Anterior cingulate cortex (tissue), 58 donors: ENCODE measurements at places on chromosomes 2 and 18.

- no peak for DNase-seq
These were observed 6.6 kb downstream of the TRAF3IP1 start for GRCh38 chr2:238326801-238327365.

DNA sequence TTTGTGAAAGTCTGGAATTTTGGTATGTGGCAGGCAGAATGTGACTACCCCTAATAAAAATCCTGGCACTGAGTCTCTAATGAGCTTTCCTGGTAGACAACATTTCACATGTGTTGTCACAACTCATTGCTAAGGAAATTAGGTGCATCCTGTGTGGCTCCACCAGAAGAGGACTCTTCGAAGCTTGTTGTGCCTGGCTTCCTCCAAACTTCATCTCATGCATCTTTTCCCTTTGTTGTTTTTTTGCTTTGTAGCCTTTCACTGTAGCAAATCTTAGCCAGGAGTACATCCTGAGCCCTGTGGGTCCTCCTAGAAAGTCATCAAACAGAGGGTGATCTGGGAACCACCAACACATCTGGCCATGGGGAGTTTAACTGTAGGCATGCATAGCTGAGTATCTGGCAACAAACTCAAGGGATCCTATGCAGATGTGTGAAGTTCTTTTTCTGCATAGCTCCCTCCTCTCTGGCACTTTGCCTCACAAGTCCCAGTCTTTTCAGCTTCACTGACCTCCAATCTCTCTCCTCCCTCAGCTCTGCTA lies 42.1 kb upstream of the SERTAD2 start:
- no peak for DNase-seq

DNA sequence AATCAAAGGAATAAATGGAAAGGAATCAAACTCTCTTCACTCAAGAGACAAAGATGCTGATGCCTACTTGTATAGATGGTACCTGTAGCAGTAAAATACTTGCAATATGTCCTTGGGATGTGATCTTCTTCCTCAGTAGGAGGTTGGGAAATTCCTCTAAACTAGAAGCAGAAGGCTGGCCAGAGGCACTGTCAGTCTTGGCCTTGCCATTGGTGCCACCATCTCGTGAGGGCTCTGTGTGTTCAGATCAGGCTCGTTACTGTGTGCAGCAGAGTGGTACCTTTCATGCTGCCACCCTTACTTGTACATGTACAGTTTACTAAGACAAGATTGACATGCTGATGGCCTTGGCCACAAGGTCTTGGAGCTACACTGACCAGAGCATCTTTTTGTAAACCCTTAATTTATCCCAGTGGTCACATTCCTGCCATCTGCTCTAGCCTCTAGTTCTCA lies 169.0 kb downstream of the MYCN start:
- DNase-seq: no peak

DNA sequence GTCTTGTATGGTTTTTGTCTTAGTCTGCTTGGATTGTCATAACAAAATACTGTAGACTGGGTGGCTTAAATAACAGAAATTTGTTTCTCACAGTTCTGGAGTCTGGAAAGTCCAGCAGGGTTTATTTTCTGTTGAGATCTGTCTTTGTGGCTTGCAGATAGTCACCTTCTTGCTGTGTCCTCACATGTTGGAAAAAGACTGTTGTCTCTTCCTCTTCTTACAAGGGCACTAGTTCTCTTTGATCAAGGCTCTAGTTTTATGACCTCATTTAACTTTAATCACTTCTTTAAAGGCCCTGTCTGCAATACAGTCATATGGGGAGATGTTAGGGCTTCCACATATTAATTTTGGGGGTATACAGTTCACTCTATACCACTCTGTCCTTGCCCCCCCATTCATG lies 56.5 kb downstream of the NBEAL1 start:
- DNase-seq: no peak

- DNase-seq: no peak
These were observed 65.6 kb upstream of the UBXN4 start for GRCh38 chr2:135676031-135676430.

- no peak for DNase-seq
These were observed 585.1 kb downstream of the ZEB2 start for GRCh38 chr2:143934626-143935481.

DNA sequence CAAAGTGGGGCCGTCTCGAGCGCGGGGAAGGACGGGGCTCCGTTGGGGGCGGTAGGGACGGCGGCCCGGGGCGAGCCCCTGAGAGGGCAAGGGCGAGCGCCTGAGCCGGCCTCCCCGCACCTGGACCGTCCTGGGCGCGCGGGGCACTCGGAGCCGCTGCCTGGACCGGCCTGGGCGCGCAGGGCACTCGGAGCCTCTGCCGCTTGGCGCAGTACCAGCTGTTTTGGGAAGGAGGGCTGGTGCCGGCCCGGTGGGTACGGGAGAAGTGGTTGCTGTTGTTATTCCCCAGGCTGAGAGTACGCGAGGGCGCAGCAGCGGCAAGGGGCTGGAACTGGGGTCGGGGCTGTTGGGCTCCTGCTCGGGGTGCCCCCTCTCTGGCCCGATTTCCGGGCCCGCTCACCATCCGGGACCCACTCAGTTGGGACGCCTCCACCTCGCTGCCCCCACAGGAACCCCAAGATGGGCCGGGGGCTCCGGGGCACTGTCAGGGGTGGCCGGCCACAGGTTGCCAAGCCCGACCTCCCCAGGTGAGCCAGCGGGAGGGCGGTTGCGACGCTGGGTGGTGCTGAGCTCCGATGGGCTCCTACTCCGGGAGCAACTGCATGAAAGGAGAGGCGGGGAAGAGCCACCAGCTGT lies 579 bp downstream of the ARHGEF4 start:
- DNase-seq: no peak

- DNase-seq: no peak
These were observed 207.4 kb upstream of the NRP2 start for GRCh38 chr2:205474741-205475415.

GRCh38 chr2:134660626-134661402 lies 58.0 kb downstream of the TMEM163 start:
- DNase-seq: no peak

DNA sequence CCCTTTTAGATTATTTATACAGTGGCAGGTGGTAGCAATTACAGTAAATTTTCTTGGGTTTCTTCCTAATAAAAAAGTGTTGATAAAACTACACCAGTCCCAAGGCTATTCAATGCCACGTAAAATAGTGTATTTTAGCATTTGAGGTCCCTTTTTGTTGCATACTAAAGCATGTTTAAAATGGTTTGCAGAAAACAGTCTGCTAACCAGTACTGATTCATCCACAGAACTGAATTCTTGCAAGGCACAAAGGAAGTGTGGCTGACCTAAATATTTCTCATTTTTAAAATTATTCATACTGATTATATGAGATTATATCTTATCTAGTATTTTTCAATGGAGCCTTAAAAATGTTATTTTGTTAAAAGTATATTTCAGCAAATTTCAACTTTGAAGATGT lies 98.1 kb downstream of the SMAD2 start:
- DNase-seq: no peak

- no peak for DNase-seq
These were observed 374.2 kb upstream of the ID2 start for GRCh38 chr2:8307606-8308180.

DNA sequence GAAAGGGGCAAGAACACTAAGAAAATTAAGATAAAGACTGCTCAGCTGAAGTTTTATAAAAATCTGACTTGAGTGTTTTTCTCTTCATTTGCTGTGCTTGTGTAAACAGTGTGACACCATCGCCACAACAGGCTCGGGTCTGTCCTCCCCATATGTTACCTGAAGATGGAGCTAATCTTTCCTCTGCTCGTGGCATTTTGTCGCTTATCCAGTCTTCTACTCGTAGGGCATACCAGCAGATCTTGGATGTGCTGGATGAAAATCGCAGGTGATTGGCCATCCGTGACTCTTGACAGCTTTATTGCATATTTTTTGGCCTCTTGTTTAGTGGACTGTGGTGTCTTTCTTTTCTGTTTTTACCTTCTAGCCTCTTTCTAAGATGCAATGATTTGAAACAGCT lies 22.1 kb downstream of the MFF start:
- no peak for DNase-seq

GRCh38 chr2:95041060-95041823 lies 15.7 kb downstream of the MAL start:
- DNase-seq: no peak

GRCh38 chr2:238974501-238975166 lies 126.7 kb downstream of the TWIST2 start:
- no peak for DNase-seq

DNA sequence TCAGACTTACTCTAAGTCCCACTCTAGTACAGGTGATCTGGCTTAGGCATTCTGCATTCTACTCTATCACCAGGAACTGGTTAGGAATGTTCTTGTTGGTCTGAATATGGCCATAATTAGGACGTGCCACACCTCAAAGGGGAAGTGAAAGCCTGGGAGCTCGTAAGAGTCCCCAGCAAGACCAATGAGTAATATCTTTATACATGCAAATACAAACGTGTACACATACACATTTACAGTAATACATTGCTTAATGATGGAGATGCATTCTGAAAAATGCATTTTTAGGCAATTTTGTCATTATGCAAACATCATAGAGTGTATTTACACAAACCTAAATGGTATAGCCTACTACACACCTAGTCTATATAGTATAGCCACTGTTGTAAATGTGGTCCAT lies 19.5 kb upstream of the ERCC3 start:
- no peak for DNase-seq

DNA sequence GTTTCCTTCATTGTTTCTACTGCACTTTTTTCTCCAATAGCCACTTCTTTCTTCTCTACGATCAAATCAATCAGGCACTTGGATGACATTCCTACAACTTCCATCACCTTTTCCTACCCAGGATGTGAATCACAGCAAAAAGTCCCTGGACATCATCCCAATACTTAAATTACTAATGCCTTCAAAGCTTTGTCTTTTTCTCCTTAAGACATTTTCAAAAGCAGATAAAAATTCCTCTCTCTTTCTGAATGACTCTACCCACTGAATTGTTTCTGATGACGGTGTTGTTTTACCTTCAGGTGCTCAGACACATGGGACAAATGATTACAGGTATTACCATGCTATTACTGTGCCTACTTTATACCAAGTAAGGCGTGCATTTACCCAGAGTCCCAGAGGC lies 500.9 kb downstream of the FBXO15 start:
- DNase-seq: no peak

- no peak for DNase-seq
These were observed 25.7 kb downstream of the SLC4A1AP start for GRCh38 chr2:27689424-27689823.

DNA sequence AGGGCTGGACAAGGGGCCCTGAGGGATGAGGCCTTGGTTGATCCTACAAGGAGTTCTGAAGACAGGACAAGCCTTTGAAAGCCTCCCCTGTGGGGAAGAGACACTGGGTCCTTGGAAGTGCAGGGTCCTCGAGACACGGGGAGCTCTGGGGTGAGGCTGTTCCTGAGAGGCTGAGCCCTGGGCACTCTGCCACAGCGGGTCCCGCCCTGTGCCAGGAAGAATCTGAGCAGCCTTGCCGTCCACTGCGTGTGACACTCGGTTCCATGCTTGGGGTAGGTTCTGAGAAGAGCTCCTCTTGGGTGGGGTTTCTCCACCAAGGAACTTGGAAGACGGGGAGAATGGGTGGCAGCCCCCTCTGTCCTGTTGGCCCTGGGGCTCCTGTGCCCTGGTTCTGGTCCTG lies 13.9 kb downstream of the SNTG2 start:
- no peak for DNase-seq

GRCh38 chr2:229445019-229445418 lies 173.9 kb upstream of the PID1 start:
- DNase-seq: peak; percentile 14

DNA sequence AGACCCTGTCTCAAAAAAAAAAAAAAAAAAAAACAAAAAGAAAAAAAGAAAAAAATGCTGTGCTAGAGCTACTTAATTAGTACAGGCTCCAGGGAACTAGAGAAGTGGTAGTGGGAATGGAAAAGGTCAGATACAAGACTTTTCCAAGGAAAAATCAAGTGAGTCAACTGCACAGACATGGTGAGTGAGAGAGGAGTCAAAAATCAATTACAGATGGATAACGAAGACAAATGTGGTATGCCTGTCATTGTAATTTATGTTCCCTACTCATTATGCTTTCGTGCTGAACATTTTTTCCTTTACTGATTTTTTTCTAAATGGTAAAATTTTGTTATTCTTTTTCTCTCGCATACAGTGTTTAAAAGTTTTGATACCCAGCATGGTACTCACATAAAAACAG lies 111.5 kb downstream of the MDH1 start:
- DNase-seq: no peak

GRCh38 chr2:238024986-238025385 lies 35.8 kb upstream of the SCLY start:
- no peak for DNase-seq

- no peak for DNase-seq
These were observed 43.1 kb downstream of the INPP4A start for GRCh38 chr2:98487806-98488189.

DNA sequence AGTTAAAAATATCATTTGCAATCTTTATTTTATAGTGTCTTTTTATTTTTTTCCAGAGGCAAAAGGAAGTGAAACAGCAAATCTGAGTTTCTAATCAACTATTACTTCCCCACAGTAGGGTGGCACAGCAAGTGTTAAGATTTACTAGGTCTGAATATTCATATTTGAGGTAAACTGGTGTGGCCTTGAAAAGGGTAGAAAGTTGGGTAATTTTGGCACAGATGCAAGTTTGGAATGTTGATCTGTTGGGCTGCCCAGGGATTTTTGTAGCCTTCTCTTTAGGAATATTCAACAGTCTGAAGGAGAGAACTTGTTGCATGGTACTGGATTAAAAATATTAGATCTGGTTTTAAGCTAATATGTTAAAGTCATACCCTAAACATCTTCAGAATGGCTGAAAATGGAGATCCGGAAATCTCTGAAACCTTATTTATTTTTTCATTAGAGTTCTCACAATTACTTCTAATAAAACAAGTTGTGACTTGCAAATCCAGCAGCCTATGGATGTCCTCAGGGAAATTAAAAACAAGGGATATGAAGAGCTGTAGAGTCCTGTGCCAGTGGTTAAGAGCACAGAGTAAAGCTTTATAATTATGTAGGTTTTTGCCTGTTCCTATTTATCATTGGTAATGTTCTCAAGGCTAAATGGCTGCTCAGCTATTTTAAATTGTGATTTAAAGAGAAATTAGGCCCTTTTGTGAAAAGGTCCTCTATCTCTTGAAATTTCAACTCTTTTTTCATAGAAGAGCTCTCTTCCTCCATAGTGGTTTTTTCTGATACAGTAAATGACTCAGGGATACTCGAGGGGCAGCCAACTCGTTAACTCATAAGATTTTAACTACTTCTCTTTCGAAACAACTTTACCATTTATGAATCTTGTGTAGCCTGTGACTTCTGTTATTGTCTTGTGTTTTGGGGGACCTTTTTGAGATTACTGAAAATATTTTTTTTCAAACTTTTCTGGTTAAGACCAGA lies 11.0 kb downstream of the TANK start:
- DNase-seq: no peak

- DNase-seq: no peak
These were observed 230.9 kb upstream of the ZSWIM2 start for GRCh38 chr2:187079901-187080300.

DNA sequence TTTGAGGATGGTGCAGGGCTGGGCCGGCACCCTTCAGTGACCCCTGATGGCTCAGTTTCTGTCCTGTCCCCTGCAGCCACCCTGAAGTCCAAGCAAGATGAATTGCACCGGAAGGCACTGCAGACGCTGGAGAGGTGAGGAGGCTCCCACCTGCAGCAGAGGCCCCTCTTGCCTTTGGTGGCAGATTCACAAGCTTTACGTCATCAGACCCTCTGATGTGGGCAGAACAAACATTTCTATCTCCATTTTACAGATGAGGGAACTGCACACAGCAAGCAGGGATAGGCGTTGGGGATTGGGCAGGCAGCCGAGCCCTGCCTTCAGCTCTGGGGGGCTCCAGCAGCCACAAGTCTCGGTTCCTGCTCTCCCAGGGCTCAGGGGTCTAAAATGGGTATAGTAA lies 107.7 kb upstream of the MCFD2 start:
- no peak for DNase-seq

GRCh38 chr2:108355906-108356734 lies 21.6 kb upstream of the SULT1C4 start:
- DNase-seq: no peak
